ENCODE measurements at places on chromosomes 2 and 18. TPM values are rescaled to one million over a fixed set of nuclear protein-coding genes. Genes with fewer than 3 reads are reported as not detected.

DNA sequence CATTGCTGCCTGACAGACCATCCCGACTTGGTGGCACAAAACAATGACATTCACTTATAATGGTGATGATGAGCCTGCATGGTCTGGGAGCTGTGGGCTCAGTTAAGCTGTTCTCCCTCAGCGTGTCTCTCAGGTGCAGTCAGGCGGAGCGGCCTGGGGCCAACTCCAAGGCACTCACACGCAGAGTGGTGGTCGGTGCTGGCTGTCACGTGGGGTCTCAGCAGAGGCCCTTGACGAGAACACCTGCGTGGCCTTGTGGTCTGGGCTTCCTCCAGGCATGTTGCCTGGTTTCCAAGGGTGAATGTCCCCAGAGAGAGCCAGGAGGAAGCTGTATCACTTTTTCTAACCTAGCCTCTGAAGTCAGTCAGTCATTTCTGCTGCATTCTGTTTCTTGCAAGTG lies 29.8 kb downstream of the ARMC9 start:
- DNase-seq, result no peak

- DNase-seq, result no peak
Measured at GRCh38 chr2:237603049-237603717, 12.6 kb upstream of the RAB17 start.

DNA sequence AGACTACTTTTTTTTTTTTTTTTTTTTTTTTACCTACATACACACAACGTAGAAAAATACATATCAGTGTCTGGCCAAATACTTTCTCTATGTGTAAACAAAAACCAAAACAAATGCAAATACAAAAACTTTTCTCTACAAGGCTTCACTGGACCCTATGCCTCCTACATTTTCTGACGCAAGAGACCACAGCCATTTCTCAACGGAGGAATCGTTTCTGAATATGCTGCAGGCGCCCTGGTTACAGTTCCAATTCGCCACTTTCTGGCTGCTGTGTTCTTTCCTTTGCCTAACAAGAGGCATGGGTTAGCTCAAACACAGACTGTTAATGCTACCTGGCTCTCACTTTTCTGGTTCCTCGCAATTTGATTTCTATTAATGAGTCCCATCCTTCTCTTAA lies 96.4 kb downstream of the EPB41L3 start:
- no peak for DNase-seq

GRCh38 chr18:77530732-77531131 lies 281.1 kb downstream of the GALR1 start:
- DNase-seq, result no peak

- DNase-seq, result no peak
Measured at GRCh38 chr18:76932026-76932819, 109.9 kb downstream of the ZNF236 start.

- no peak for DNase-seq
Measured at GRCh38 chr2:177010146-177010545, 202.4 kb upstream of the HNRNPA3 start.

- DNase-seq, result no peak
Measured at GRCh38 chr2:211347328-211347727, 790.9 kb downstream of the CPS1 start.

- DNase-seq, result no peak
Measured at GRCh38 chr18:57008001-57008686, 138.7 kb upstream of the BOD1L2 start.

DNA sequence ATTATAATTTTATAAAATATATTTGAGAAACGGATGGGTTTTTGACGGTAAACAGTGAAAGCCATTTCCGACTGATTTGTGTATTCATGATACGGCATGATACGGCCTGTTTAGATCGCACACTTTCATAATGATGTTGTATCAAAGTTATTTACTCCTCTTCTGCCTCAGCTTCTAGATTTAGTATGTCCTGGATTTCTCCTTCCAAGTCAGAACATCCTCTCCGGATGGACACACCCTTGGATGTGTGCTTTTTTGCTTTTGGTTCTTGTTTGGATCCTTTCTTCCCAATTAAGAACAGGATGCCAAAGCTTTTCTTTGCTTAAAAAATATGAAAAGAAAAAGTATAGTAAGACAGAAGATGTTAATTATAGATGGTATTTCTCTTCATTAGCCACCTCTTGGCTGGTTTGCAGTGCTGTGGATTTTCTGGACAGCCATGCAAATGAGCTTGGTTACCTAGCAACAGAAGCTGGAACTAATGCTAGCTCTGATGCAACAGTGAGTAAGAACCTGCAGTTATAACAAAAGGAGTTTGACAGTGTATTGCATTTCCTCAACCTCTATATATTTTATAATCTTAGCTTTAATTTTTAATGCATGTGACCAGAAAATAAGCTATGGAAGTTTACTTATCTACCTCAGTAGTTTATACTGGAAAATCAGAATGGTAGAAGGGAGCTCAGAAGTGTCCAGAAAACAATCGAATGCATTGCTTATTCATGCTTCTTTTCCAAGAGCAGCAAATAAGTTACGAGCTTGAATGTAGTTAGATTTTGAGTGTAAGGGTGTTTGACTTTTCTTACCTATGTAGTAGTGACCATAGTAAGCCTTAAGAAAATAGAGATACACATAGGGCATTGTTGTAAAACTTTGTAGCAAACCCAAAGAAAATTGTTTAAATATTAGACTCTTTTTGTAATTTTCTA lies 27.9 kb downstream of the RMND5A start:
- DNase-seq, result no peak

DNA sequence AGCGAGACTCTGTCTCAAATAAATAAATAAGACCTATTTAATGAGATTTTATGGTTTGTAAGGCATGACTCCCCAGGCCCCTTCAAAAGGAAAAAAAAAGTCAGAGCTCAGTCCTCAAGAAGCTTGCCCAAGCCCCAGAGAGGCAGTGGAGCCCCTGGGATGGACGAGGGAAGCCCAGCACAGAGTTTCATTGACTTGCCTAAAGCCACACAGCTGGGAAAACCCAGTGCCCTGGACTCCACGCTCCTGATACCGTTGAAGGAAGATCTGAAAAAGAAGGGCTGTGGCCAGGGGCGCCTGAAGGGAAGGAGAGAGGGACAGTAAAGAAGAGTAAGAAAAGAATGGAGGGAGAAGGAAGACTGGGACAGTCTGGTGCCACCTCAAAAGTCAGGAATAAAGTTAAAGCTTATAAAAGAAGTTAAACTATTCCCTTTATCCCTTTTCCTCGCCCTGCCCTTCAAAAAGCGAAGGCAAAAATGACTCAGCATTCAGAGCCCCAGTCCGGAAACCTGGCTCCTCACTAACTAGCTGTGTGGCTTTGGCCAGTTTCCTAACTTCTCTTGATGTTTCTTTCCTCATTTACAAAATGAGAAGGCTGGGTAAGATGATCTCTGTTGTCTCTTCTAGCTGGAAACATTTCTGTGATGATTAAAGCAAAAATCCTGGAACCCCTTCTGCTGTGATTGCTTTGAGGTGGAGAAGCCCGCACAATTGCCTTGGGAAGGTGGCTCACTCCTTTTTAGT lies 46.7 kb downstream of the LYPD1 start:
- peak; percentile 49 for DNase-seq

GRCh38 chr2:220660277-220661145 lies 911.6 kb downstream of the EPHA4 start:
- no peak for DNase-seq

DNA sequence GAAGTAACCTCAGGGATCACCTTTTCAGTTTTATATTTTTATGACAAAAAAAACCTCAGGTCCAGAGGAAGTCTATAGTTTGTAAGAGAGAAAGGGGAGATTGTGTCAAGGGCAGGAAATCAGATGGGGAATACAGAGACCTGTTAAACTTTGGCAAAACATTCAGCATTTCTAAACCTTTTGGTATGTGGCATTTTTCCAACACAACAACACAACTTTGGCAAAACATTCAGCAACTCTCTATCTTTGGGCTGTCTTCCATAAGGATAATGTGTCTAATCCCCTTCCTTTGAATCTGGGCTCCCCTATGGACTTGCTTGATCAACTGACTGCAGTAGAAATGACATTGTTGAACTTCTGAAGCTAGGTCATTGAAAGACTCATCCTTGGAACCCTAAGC lies 220.6 kb upstream of the CCDC68 start:
- DNase-seq, result peak; percentile 19

GRCh38 chr2:233053928-233054784 lies 6.0 kb upstream of the INPP5D start:
- no peak for DNase-seq

- no peak for DNase-seq
Measured at GRCh38 chr2:107374249-107374648, 452.4 kb upstream of the RGPD4 start.

DNA sequence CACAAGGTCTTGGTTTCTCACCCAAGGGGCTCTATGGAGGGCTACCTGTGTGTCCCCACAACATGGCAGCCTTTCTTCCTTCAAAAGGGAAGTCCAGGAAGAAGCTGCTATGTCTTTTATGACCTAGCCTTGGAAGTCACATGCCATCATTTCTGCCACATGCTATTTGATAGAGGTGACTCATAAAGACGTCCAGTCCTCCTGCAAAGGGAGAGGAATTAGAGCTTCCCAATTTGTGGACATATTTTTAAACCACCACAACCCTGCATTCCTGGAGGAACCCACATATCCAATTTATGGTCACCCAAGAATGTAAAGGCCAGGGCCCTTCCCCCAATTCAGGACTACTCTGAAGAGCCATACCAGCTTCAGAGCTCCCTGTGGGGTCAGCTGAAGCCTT lies 246.2 kb downstream of the CYP26B1 start:
- no peak for DNase-seq

DNA sequence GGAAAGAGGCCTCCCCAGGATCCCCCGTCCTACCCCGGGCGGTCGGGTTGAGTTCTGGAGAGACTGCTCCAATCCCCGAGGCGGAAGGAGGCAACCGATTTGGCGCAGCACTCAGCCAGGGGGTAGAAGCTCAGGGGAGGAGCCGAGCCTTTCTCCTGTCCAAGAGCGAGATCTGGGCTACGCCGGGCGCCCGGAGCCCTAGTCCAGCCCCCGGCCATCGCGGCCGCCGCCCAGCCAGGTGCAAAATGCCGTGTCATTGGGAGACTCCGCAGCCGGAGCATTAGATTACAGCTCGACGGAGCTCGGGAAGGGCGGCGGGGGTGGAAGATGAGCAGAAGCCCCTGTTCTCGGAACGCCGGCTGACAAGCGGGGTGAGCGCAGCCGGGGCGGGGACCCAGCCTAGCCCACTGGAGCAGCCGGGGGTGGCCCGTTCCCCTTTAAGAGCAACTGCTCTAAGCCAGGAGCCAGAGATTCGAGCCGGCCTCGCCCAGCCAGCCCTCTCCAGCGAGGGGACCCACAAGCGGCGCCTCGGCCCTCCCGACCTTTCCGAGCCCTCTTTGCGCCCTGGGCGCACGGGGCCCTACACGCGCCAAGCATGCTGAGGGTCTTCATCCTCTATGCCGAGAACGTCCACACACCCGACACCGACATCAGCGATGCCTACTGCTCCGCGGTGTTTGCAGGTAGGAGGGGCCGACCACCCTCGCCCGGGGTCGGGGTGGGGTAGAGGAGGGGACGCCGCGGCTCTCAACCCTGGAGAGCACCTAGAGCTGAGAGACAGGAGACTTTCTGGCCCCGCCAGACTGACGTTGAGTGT lies at the start of gene DYSF:
Gene DYSF, plus strand, starts transcription at position 158 of the 817 bp plus-strand sequence.
- peak; percentile 20 for DNase-seq

DNA sequence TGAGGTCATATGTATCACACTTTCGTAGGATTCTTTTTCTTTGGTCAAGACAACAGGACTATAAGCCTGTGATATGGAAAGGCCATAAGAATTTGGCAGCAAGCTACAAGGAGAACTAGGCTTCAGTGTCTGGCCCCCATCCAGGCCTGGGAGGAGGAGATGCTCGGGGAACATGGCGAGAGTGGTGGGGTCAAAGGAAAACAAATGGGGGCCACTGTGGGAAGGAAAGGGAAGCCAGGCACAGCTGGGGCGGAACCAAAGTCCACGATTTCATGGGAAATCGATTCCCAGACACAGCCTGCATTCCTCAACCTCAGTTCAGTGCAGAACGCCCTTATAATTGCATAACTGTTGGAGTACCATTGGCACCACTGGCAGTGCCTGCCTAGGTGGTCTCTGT lies 58.2 kb downstream of the MBP start:
- DNase-seq, result no peak

- DNase-seq, result peak; percentile 78
Measured at GRCh38 chr18:63322908-63323634, 3.5 kb upstream of the BCL2 start.

DNA sequence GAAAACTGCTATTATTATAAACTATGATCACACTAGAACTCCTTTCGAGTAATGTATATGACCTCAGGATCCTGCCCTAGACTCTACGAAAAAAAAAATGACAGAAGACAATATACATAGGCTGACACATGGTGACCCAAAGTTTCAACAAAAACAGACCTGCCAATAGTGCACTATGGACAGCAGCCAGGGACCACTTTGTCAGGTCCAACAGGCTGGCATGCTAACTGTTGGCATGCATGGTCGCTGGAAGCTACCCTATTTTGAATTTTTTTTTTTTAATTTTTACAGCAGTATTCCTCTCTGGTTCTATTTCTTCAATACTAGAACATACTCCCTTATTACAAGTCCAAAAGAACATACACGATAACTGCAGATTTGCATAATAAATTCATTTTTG lies 38.1 kb downstream of the REV1 start:
- no peak for DNase-seq

- no peak for DNase-seq
Measured at GRCh38 chr2:166768393-166769123, 119.7 kb upstream of the XIRP2 start.

GRCh38 chr2:114265261-114265660 lies 177.2 kb upstream of the DPP10 start:
- DNase-seq, result no peak

DNA sequence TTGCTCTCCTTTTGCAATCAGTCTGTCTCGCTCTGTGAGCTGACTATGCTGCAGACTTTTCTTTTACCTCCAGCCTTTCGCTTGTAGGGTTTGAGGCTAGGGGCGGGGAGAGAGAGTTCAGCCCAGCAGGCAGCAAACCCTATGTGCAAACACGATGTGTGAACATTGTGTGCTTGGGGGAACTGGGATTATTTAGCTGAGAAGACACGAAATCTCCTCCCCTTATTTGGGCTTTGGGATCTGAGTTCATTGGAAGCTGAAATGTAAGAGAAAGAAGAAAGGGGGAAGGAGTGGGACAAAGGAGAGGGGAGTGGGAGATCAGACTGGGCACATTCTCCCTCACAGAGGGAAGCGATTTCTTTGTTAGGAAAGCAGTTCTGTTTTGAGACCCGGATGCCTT lies 189.6 kb upstream of the TNP1 start:
- no peak for DNase-seq

GRCh38 chr2:69188182-69188900 lies 175.4 kb downstream of the ANTXR1 start:
- DNase-seq, result peak; percentile 63

GRCh38 chr2:185757356-185757755 lies 18.8 kb downstream of the FSIP2 start:
- no peak for DNase-seq

GRCh38 chr18:63320975-63321265 lies 1.4 kb upstream of the BCL2 start:
- DNase-seq, result no peak

NDC80 gene
- total RNA-seq, result 6.3 TPM

FMNL2 gene
- total RNA-seq, result 23.4 TPM

IL36A gene
- total RNA-seq, result not detected

G6PC2 gene
- 0.24 TPM for total RNA-seq

EGR4 gene
- total RNA-seq, result 1.4 TPM

CCDC195 gene
- not detected for total RNA-seq

CHRND gene
- 1.7 TPM for total RNA-seq

IER3IP1 gene
- total RNA-seq, result 17.3 TPM

PHLPP1 gene
- 14.4 TPM for total RNA-seq

FAP gene
- total RNA-seq, result 161 TPM

ZNF804A gene
- 3.1 TPM for total RNA-seq

Data from umbilical cord (tissue), 2 donors.